ENCODE measurements at places on chromosomes 1 and 21.

DNA sequence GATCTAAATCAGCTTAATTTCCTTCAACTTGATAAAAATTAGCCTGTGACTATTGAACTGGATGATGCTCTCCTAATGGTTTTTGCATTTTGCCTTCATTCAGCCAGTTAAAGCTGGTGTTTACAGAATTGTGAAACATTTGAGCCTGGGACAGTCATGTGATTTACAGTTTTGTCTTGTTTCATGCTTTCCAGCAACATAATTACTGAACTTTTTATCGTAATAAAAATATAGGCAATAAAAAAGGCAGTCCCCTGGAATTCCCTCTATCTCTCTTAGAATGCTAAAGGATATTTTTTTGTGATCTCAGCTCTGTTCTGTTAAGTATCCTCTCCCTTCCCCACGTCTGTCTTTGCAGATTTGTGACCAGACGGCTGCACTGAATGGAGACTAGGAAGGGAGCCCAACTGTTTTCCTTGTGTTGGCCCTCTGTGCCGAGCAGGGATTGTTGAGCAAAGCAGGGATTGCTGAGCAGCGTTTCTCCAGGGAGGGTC lies 70.3 kb upstream of the RGL1 start:
- no peak for DNase-seq

DNA sequence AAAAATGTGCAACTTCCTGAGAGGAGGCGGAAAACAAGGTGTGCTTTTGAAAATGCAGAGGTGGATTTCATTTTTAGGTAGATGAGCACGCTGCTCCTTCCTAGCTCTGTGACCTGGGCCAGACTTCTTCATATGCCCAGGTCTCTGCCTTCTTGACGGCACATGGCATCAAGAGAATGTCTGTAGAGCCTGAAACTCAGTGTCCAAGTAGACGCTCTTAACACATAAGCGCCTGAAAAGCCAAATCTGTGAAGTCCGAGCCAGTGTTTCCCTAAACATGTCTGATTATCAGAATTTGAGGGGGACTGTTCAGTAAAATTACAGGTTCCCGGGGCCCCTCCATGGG lies 25.7 kb downstream of the FHAD1 start:
- no peak for DNase-seq

- no peak for DNase-seq
These were observed 1.2 kb downstream of the TRIM11 start for GRCh38 chr1:228405200-228405978.

DNA sequence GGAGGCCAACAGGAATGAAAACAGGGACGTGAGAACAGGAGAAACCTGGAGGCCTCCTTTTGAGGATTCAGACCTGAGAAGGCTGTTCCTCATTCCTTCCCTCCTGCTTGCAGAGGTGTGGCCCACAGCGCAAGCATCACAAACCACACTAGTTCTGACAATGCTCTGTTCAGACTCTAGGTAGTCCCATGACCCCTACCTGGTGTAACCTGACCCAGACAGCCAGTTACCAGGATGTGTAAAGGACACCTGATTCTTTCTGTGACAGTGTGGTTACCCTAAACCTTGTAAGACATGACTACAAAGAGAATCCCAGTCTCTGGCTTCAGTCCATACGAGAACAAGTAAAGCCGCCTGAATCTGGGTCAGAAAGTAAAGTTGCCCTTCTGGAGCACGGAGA lies 3.2 kb downstream of the MECR start:
- no peak for DNase-seq

DNA sequence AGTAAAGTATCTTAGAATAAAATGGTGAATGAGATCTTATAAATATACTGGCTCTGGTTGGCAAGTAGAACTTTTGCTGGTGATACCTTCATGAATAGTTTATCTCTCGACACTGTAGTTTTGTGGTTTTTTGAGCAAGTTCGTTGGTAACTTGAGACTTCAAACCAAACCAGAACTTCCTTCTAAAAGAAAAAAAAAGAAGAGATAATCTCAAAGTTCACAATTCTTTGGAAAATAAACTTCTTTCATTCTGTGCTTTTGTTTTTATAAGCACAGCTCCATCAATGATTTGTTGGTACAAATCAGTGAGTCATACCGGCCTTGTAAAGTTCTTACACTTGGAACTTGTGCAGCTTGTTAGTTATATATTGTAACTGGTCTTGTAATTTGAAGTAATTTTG lies 2.3 kb downstream of the HIPK1 start:
- no peak for DNase-seq

GRCh38 chr1:224169718-224170270 lies 13.2 kb upstream of the DEGS1 start:
- DNase-seq = no peak

DNA sequence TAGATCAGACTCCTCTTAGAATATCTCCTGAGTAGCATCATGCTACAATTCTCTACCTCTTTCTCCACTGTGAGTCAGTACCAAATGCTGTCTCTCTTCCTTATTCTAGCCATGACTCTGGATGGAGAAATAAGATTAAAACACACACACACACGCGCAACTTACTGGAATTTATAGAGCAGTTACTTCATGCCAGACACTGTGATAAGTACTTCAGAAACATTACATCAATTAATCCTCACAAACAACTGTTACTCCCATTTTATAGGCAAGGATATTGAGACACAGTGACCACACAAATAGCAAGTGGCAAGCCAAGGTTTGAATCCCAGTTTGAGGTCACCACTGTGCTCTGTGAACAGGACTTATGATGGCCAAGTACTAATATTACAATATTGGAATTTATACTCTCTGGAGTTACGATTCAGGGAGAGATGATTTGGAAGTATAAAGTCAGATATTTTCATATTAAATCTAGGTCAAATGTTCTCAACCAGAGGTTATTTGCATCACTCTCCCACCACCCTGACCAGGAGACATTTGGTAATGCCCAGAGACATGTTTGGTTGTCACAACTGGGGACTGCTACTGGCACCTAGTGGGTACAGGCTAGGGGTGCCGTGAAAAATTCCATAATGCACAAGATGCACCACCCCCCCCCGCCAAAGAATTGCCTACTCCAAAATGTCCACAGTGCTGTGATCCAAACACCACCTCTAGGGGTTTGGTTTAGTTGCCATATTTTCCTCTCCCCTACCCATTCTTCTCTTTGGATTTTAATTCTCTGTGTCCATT lies 221.6 kb downstream of the LTN1 start:
- DNase-seq = no peak

- no peak for DNase-seq
These were observed 15.6 kb downstream of the SPSB1 start for GRCh38 chr1:9308236-9308785.

GRCh38 chr1:151972542-151973248 lies 21.0 kb downstream of the S100A10 start:
- DNase-seq = no peak

- no peak for DNase-seq
These were observed 42.7 kb upstream of the ADARB1 start for GRCh38 chr21:45031571-45032191.

DNA sequence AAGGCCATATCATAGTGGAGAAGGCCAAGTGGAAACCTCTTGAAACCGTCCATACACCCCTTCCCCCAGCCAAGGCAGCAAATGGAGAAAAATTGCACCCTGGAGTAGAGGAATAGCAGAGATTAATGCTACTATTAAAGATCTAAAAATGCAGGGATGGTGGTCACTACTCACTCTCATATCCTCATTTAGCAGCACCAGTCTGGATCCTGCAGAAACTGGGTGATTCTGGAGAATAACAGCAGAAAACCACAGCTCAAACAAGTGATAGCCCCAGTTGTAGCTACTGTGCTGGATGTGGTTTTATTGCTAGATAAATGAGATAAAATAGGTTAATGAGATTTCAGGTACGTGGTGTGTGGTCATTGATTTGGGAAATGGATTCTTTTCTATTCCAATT lies 30.3 kb downstream of the S1PR1 start:
- DNase-seq = no peak

DNA sequence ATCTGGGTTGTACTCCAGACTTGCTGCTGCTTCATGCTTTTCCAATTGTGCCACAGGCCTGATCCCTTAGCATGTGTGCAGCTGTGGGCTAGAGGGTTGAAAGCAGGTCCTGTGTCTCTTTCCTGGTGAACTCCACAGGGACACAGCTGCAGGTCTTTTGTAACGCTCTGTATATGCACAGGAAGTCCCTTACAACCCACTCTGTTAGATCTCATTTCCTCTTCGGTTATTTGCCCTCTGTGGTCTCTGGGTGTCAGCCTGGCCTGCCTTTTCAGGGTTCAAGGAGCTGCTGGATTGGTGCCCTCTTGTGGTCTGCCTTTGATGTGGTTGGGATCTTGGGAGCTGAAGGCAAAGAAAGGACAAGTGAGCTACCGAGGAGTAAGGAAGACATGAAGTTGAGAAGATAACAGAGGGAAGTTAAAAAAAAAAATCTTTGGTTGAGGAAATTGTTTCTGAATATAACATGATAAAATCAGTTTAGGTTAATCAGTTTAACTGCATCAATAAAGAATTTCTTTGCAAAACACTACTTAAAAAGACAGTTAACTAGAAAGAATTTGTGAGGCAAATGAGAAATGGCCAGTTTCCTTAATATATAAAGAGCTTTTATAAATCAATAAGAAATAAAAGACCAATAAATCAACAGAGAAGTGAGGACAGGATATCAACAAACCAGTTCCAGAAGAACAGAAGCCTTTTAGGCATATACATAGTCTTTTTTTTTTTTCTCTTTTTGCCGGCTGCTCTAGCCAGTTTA lies 44.1 kb downstream of the UCK2 start:
- DNase-seq = no peak

- no peak for DNase-seq
These were observed 46.7 kb downstream of the GALNT2 start for GRCh38 chr1:230113593-230114236.

- no peak for DNase-seq
These were observed 13.8 kb downstream of the TP53BP2 start for GRCh38 chr1:223831755-223832636.

DNA sequence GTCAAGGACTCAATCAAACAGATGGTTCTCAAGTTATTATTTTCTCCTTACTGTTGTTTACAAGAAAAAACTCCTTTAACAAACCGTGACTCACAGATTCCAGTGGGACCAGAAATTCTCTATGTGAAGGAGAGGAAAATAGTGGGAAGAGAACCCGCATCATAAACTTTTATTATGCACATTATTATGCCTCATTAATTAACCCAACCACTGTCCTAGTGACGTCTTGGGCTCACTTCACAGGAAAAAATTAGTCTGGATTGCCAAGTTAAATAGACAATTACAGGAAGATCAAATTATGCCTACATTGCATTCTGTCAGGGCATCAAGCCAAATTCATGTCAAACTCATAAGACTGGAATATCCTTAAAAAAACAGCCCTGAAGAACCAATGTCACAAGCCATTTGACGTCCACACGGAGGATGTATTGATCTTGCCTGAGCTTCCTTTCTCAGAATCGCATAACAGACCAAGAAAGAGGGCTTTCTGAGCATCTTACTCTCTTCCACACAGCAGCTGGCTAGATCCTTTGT lies 347.8 kb downstream of the DUSP10 start:
- no peak for DNase-seq

DNA sequence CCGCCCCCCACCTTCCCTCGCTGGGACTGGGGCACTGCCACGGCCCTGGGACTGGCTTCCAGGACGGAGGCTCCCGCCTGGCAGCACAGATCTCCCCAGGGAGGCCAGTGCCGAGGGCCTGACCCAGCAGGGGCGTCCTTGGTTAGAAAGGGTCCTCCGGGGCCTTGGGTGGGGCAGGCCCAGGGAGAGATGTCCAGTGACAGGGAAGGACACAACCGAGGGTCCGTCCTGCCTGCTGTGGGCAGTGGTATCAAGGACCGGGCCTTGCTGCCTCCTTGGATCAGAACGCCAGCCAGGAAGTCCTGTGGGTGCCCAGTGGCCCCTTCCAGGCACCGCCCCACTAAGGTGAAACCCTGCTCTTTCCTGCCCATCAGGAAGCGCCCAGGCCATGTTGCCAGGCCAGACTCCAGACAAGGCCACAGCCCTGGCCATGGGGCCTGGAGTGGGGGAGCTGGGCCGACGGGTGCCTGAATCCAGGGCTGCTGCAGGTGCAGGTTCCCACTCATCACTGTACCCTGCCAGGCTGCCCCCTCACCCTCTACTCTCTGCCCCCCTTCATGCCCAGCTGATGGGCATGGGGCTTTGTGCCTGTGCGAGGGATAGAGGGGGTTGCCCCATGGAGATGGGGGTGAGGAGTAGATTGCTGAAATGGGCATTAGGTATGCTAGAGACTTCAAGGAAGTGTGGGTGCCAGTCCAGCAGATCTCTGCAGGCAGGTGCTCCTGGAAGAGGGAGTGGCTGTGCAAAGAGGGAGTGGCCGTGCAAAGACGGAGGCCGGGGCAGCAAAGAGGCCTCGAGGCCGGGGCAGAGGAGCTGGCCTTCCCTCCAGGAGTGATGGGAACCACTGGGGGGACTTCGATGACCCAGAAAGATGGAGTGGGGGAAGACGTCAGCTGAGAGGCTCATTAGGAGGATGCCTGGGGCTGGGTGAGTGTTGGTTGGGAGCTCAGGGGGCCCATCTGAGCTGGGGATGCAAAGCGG lies 2.2 kb upstream of the PRKCZ start:
- DNase-seq = no peak

DNA sequence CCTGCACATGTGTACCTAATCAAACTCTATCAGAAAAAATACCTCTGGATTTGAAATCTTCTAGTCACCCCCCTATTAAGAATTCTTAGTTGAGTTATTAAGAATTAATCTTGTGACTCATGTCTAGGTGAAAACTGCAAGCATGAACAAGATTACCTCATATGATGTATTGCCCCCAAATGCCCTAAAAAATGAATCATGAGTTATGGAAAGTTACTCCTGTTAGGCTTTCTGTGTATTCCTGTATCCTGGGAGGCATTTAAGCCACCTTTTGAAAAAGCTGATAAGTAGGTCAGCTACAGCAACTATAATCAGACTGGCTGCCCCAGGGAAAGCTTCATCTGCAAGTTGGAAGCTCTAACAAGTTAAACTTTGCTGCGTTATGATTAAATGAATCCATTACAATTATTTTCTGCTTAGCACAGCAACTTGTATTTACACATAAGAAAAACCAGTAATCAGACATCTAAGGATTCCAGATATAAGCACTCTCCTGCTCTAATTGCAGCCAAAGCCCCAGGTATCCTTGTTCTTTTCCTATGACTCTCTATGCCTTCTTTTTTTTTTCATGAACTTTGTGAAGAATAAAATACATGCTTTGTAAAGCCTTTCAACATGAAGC lies 147.7 kb downstream of the NTPCR start:
- DNase-seq = no peak

GRCh38 chr21:14607262-14607661 lies 61.1 kb upstream of the SAMSN1 start:
- DNase-seq = no peak

DNA sequence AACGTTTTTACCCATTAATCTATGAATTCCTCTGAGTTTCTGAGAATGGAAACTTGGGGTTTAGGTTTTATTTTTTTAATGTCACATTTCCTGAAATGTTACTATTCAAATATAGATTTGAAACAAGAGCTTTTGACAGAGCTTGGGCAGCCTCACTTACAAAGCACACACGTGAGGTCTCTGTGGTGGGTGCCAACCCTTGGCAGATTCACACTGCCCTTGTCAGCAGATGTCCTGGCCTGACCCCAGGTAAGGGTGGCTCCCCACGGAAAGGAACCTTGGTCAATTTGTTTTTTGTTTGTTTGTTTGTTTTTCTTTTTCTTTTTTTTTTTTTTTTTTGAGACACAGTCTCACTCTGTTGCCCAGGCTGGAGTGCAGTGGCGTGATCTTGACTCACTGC lies 53.5 kb downstream of the FAAP20 start:
- no peak for DNase-seq
